ENCODE measurements at places on chromosomes 1 and 21.

DNA sequence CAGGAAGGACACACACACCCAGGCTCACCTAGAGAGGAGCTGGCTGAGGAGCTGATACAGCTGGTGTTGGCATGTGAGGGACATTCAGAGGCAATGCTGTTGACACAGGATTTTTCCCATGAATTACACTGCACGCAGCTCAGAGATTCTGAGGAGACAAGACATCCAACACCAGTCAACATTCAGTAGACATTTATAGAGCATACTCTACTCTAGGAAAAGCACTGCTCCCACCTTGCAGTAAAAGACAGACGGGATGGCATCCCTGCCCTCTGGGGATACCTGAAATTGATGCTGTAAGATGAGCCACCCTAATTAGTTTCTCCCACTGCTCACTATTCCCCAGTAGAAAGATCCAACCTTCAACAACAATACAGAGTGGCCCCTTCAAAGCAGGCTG lies 5.1 kb downstream of the LYPD8 start:
- no peak for DNase-seq

DNA sequence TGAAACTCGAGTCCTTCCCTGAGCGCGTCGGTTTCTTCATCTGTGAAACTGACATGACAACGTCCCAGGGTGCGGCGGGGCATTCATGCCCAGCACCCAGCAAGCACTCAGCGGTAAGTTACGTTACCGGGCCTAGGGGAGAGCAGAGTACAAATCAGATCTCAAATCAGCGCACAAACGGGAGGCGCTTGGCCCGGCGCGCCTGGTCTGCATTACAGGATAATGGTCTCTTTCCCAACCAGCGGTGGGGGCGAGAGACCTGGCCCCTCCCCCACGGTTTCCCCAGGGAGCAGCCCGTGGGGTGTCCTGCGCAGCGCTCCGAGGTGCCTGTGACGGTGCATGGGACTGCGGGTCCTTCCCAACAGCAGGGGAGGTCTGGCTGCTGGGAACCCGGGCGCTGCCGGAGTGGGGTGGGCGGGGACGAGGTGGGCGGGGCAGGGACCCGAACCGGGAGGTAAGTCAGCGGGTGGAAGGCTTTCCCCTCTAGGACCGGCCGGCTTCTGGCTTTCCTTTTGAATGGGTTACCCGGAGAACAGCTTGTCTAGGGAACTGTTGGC lies 1.0 kb downstream of the TMEM51 start:
- DNase-seq, result peak; percentile 42

- no peak for DNase-seq
These were observed 342.1 kb upstream of the NR5A2 start for GRCh38 chr1:199685369-199685768.

- peak; percentile 32 for DNase-seq
These were observed 14.0 kb upstream of the ALX3 start for GRCh38 chr1:110084227-110085078.
